NCI-H226 (cell line): ENCODE measurements at places on chromosomes 1 and 21.

GRCh38 chr1:30990591-30990990, 74.9 kb downstream of the PUM1 start:
- peak; percentile 62 for DNase-seq

GRCh38 chr1:231396643-231397042, 25.4 kb downstream of the EGLN1 start:
- DNase-seq, result no peak

DNA sequence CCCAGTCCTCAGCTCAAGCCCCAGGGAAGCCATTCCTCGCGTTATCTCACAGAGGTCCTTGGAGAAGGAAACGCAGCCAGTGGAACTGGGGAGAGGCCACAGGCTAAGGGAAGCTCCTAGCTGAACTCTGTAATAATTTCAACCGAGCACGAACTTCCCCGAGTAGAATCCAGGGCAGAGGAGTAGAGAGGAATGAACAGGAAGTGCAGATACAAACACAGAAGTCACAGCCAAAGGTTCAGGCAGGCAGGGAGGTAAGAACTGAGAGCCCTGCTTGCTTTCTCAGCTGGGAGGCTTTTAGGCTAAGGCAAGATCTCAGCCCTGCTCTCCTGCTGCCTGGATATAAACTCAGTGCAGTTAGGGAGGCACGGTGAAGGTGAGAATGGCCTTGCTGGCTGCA, 23.7 kb downstream of the WARS2 start:
- DNase-seq, result no peak

DNA sequence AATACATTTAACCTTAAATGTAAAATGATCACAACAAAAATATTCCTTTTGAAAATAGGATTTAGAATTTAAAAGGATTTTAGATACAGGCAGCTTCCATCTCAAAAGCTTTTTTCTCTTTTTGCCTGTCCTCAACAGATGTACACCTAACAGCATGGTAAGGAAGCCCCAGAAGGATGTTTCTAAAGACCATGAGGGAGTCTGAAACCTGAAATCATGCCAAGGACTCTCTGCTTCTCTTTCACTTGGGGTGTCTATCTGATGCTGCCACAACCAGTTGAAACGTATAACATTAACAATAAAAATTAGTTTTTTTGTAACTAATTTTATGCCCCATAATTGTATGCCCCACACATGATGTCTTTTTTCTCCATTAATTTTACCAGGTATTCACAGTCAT, 5.4 kb upstream of the ZNF281 start:
- DNase-seq, result no peak

DNA sequence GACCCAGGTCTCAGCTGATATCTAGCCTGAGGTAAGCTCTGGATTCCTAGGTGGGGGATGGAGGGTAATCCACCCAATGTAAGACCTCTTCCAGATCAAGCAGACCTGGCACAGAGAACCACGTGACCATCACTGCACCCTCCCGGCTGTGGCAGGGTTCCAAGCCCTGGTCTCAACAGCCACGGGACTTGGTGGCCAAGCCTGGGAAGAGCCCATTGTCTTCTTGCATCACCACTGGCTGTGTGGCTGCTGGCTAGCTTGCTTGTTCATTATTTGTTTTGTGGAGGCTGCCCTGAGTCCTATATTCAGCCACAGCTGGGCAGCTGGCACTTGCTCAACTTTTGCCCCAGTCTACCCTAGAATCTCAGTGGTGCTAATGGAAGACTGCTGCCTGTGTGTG, 24.1 kb upstream of the NFASC start:
- DNase-seq, result no peak

GRCh38 chr1:221039616-221040015, 160.4 kb downstream of the HLX start:
- no peak for DNase-seq

DNA sequence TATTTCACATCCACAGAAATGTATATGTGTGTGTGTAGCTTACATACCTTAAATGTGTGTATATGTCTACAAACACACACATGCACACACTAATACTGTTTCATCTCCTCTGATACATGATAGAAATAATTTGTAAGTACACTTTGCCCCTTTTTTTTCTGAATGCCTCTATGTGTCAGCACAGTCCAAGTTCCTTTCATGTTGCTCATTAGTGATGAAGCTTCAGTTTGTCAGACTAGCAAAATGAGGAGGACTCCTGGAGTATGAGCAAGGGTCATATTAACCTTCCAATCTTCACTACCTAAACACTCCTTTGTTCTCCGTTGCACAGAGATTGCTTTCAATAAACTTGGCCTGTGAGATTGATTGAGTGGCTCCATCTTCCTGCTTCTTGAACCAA, 935.4 kb downstream of the MRPL39 start:
- DNase-seq, result no peak

DNA sequence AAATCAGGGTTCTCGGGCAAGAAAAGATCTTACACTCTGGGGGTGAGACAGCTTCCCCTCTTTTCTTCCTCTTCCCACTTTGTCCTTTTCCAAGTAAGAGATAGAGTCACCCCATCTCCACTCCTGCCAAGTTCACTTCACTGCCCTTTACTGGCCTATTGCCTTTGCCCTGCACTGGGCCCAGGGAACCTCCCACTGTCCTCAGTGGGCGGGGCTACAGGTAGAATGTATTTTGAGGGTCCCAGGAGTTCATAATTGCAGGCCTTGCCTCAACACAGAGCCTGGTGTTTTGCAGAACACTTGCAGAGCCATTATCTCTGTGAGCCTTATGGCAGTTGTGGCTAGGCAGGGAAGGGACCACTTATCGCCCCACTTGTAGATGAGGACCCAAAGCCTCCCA, 3.3 kb downstream of the AMPD2 start:
- no peak for DNase-seq

GRCh38 chr1:218464871-218465270, 119.7 kb downstream of the TGFB2 start:
- DNase-seq, result no peak

- DNase-seq, result no peak
These were observed 8.7 kb downstream of the PROX1 start for GRCh38 chr1:213996320-213997037.

DNA sequence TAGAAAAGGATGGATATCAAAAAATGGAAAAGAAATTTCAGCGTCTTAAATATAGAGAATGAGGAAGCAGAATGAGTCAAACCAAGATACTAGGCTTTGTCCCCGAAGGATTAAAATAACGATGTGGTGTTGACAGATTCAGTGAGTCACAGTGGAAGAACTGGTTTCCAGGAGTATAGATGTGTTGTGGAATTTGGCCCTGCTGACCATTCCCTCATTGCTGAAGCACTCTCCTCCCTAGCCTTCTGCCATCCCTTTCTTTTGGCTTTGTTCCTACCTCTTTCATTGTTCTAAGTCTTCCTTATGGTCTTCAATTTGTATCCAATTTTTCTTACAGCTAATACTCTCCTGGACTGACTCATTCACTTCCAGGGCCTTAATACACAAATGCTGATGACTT, 23.1 kb upstream of the USP25 start:
- peak; percentile 98 for DNase-seq

- DNase-seq, result no peak
These were observed 30.6 kb downstream of the ELK4 start for GRCh38 chr1:205601205-205601604.

GRCh38 chr1:12356004-12356890, 126.4 kb downstream of the VPS13D start:
- DNase-seq, result no peak

GRCh38 chr21:27953340-27954045, 986.6 kb upstream of the ADAMTS5 start:
- no peak for DNase-seq

DNA sequence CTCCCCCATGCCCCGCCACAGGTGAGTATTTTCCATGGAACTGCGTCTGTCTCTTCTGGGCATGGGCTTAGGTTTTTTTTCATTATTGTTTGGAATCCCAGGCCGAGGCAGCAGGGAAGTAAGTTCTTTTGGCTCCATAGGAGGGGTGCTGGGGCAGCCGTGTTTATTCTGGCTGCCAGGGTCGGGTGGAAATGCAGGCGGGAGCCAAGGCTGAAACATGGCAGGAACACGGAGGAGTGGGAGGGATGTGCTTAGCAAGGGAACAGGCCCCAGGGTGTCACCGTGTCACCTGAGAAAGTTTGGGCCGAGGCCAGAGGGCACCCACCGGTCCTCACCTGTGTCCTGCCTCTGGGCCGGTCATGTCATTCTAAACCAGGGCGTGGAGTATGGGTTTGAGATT, 4.5 kb upstream of the DHRS3 start:
- DNase-seq, result no peak

DNA sequence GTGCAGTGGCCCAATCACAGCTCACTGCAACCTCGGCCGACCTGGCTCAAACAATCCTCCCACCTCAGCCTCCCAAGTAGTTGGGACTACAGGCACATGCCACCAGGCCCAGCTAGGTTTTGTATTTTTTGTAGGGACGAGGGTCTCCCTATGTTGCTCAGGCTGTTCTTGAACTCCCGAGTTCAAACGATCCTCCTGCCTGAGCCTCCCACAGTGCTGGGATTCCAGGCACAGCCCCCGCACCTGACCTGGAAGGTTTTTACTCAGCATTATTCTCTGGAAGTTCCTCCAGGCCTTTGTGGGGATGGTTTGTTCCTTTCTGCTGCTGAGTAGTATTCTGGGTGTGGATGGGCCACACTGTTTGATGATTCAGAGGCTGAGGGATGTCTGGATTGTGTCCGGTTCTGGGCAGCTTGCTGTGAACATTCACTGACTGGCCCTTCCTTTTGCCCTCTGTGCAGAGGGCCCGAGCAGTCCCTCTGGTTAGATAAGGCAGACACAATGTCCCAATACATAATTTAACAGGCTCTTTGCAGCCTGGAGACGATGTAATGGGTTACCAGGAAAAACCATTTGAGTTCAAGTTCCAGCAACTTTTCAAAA, 6.0 kb upstream of the TRAPPC10 start:
- peak; percentile 94 for DNase-seq

DNA sequence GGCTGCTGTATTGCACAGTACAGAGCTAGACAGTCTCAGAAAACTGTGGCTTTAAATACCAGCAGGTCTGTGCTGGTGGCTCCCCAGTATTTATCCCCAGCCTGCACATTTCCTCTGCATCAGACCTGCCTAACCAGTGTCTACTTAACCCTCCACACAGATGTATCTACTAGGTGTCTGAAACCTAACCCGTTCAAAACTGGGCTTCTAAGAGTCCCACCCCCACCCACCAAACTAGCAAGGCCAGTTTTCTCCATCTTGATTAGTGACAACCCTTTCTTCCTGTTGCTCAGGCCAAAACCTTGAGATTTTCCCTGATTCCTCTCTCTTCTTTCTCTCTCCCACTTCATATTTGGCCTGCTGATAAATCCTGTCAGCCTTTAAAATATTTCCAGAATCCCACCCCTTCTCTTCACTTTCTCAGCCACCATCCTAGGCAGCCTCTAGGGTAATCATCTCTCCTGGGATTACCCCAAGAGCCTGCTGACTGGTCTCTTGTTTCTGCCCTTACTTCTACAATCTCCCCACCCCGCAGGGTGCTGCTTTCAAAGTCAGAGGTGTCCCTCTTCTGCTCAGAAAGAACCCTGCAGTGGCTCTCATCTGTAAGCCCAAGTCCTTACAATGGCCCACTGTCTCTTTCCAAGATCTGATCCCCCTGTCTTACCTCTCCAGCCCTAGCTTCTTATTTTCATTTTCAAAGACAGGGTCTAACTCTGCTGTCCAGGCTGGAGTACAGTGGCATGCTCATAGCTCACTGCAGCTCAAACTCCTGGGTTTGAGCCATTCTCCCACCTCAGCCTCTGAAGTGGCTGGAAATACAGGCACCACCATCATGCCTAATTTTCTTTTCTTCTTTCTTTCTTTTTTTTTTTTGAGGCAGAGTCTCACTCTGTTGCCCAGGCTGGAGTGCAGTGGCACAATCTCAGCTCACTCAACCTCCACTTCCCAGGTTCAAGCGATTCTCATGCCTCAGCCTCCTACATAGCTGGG, 45.2 kb downstream of the H3-3A start:
- no peak for DNase-seq

GRCh38 chr1:211738691-211739301, 63.4 kb upstream of the NEK2 start:
- peak; percentile 42 for DNase-seq

DNA sequence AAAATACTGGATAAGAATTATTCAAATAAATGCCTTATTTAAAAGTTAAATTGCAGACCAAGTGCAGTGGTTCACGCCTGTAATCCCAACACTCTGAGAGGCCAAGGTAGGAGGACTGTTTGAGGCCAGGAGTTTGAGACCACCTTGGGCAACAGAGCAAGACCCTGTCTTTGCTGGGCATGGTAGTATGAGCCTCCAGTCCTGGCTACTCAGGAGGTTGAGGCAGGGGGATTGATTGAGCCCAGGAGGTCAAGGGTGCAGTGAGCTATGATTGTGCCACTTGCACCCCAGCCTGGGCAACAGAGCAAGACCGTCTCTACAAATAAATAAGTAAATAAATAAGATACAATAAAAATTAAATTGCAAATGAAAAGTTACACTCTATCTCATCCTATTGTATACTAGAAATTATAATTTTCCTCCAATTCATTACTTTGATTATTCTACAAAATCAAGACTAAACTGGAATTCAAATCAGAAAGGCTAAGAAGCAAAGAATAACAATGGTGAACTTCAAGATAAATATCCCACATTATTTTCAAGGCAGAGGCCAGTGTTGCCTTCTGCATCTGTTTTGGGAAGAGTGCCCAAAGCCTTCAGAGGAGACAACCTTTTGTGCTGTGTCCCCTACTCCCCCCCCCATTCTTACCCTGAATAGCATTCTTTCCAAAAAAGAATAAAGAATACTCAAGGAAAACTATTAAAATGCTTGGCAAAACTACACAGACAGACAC, 73.3 kb upstream of the IRF2BP2 start:
- DNase-seq, result no peak

- DNase-seq, result no peak
These were observed 7.6 kb upstream of the PI4KB start for GRCh38 chr1:151334822-151335221.

- peak; percentile 60 for DNase-seq
These were observed 3.4 kb upstream of the MARCKSL1 start for GRCh38 chr1:32339363-32339978.

GRCh38 chr1:101484689-101485338, 248.0 kb downstream of the S1PR1 start:
- no peak for DNase-seq

DNA sequence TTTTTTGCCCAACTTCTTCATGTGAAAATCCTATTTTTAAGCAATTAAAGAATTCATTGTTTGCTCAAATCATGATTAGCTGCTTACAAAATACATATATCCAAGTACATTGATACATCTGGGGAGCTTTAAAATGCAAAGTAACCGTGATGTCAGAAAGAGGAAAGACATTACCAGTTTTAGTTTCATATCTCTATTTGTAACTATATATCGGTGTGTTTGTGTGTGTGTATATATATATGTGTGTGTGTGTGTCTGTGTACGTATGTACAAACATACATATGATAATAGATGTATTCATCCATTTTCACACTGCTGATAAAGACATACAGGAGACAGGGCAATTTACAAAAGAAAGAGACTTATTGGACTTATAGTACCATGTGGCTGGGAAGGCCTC, 310.1 kb downstream of the DPYD start:
- no peak for DNase-seq
